Psoas muscle (tissue), 8 donors: ENCODE measurements at places on chromosomes 2 and 18. TPM values are rescaled to one million over a fixed set of nuclear protein-coding genes. Genes with fewer than 3 reads are reported as not detected.

The RPL31 gene
- 718 TPM for total RNA-seq

The SH3RF3 gene
- 8.3 TPM for total RNA-seq

The SLC38A11 gene
- total RNA-seq, result 0.38 TPM

The TMEM247 gene
- total RNA-seq, result not detected

The TTC27 gene
- 10.4 TPM for total RNA-seq

The RAMP1 gene
- total RNA-seq, result 91.9 TPM

- no peak overlapping the region for H3K27ac ChIP-seq
- H3K4me1 ChIP-seq, result no peaks in the 10 kb centered on the region
- no peak overlapping the region for H3K4me3 ChIP-seq
- H3K27me3 ChIP-seq, result no peaks in the 10 kb centered on the region
These were observed 55.7 kb downstream of the ARHGEF33 start for GRCh38 chr2:38945372-38945771.

GRCh38 chr18:39761273-39761672 lies 2193.8 kb upstream of the PIK3C3 start:
- H3K27ac ChIP-seq, result no peak overlapping the region
- H3K4me3 ChIP-seq, result no peak overlapping the region
- no peaks in the 10 kb centered on the region for H3K27me3 ChIP-seq
- H3K36me3 ChIP-seq, result no peaks in the 10 kb centered on the region
- DNase-seq, result no peak
- H3K4me1 ChIP-seq, result no peaks in the 10 kb centered on the region

GRCh38 chr18:11925800-11926481 lies 17.8 kb upstream of the MPPE1 start:
- DNase-seq, result no peak
- no peaks in the 10 kb centered on the region for H3K36me3 ChIP-seq
- H3K27ac ChIP-seq, result no peak overlapping the region
- H3K27me3 ChIP-seq, result no peaks in the 10 kb centered on the region
- H3K4me3 ChIP-seq, result no peak overlapping the region

GRCh38 chr18:39571511-39571910 lies 2005.9 kb upstream of the CELF4 start:
- H3K4me1 ChIP-seq, result no peaks in the 10 kb centered on the region
- no peak overlapping the region for H3K4me3 ChIP-seq
- no peaks in the 10 kb centered on the region for H3K27me3 ChIP-seq
- no peak overlapping the region for H3K27ac ChIP-seq
- DNase-seq, result no peak

GRCh38 chr2:170335351-170335750 lies 157.4 kb downstream of the MYO3B start:
- no peaks in the 10 kb centered on the region for H3K4me1 ChIP-seq
- H3K36me3 ChIP-seq, result no peaks in the 10 kb centered on the region
- H3K27me3 ChIP-seq, result no peaks in the 10 kb centered on the region
- no peak overlapping the region for H3K27ac ChIP-seq
- no peak for DNase-seq

DNA sequence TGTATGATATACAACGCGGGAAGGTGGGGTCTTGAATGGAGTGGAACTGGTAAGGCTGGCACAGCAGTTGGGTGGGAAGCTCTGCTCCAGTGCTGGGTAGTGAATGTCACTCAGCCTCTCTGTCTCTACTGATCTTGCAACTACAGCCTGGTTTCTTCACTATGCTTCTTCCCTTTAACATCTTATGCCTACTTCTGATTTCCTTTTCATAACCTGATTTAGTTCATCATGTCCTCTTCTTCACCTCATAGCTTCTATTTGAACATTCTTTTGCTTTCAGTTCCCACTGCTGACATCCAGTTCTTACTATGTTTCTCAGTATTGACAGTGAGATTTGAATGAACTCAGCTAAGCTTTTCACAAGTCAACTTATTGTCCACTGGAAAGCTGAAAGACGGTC lies 286.2 kb downstream of the ARL6IP6 start:
- no peak overlapping the region for H3K27ac ChIP-seq
- H3K36me3 ChIP-seq, result no peaks in the 10 kb centered on the region
- no peak overlapping the region for H3K4me3 ChIP-seq
- no peaks in the 10 kb centered on the region for H3K27me3 ChIP-seq

DNA sequence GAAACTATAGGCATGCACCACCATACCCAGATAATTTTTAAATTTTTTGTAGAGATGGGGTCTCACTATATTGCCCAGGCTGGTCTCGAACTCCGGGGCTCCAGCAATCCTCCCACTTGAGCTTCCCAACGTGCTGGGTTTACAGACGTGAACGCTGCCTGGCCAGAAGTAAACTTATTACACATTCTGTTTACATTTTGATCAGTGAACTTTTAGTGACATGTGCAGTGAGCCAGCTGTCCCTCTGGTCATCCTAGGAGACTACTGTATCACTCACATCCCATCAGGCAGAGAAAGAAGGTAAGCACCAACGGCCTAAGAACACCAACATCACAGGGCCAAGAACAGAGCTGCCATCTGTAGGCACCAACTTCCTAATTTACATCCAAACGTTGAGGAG lies 22.2 kb downstream of the NDUFA10 start:
- no peak overlapping the region for H3K27ac ChIP-seq
- no peaks in the 10 kb centered on the region for H3K4me1 ChIP-seq
- H3K4me3 ChIP-seq, result no peak overlapping the region
- no peaks in the 10 kb centered on the region for H3K27me3 ChIP-seq
- no peak for DNase-seq
